ENCODE measurements at places on chromosomes 7 and 10.

DNA sequence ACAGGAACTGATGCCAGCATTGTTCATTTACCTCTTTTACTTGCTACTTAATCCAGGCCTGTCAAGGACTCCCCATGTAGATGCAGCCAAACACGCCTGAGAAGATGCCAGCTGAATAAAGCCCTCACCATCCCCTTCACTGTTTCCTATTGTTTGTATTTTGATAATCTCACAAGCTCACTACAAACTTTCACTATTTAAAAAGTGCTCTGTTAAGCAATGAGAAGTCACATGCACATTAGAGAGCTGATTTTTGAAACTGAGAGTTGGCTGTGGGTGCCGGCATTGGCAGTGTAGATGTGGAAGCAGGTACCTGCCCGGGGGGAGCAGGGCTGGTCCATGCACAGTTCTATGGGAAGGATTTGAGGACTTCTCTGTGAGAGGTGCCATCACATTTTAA is 169.8 kb upstream of the GRB10 start:
- DNase-seq = no peak

DNA sequence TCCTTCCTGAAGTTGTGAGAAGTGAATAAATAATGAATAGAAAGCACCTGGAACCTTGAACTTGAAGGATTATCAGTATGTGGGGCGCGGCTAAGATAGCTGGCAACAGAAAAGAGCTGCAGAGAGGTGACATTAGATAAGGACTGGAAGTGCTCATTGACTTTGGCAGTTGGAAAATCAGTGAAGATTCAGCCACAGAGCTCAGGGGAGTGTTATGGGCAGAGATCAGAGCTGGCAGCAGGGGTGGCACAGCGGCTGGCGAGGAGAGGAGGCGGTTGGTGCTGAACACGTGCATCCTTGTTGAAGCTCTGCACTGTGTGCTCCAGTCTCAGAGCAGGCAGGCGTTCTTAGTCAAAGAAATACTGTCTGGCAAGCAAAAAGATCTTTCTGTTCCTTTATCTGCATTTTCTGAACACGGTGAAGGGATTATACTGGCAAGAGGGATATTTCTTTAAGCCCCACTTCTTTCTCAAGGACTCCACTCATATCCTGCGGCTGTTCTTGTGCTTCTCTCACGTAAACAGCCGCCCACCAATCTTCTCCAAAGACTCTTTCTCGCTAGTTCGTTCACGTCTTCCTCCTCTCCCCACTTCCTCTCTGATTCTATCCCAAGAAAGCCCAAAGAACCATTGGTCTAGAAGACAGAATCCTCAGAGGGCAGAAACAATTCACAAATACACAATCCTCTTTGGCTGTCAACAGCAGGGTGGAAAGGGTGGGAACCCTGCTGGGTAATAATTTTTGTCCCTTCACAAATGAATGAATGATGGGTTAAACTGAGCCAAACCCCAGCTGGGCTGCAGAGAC is 38.6 kb upstream of the ADD3 start:
- DNase-seq = no peak

- no peak for DNase-seq
Measured at GRCh38 chr7:43509906-43510305, 73.0 kb upstream of the STK17A start.

GRCh38 chr7:106246902-106247711 is 37.7 kb downstream of the NAMPT start:
- no peak for DNase-seq

- DNase-seq = no peak
Measured at GRCh38 chr10:63173468-63174232, 40.5 kb downstream of the NRBF2 start.

DNA sequence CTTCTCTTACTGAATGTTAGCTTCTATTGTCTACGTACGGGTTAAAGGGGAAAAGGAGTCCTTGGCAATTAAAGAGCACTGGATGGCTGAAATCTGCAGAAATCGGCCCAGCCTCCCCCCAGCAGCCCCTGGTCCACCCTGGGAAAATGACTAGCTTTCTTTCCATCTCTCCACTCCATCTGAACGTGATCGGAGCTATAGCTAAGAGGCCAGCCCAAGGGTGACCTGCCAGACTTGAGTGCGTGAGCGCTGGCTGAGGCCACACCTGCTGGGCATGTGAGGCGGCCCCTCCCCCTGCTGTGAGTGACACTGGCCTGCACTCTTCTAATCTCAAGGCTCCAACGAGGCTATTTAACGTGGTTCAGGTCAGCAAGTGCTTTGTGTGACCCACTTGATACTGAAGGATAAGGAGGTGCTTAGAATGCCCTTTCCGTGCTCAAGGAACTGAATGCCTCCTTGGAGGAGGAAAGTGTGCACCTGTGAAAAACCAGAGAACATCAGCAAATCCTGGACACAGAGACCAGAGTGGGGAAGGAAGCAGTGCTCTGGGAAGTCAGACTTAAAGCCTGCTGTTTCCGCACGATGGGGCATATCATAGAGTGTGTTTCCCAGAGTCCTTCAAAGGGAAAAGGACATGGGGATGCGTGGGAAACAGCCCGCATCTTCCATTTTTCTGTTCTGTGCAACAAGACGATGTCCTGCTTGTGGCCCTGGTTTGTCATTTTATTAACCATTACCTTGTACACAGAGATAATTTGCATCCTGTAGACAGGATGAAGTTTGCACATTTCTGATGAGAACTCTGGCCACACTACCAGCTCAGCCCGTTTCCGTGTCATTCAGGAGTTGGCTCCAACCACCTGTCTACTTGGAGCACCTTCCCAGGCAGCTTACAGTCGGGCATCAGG is 12.5 kb upstream of the MNX1 start:
- DNase-seq = no peak

GRCh38 chr7:151505836-151506468 is 13.7 kb downstream of the RHEB start:
- no peak for DNase-seq

Data from stimulated activated CD8-positive, alpha-beta memory T cell treated with anti-CD3 and anti-CD28 coated beads, Interleukin-15, amount 100 ng/mL, for 24 hours (primary cell).